ENCODE measurements at places on chromosomes 6 and 20.

- no peak for DNase-seq
These were observed 221.1 kb upstream of the PREP start for GRCh38 chr6:105624021-105624420.

- no peak for DNase-seq
These were observed 217.4 kb upstream of the ECI2 start for GRCh38 chr6:4352731-4353130.

DNA sequence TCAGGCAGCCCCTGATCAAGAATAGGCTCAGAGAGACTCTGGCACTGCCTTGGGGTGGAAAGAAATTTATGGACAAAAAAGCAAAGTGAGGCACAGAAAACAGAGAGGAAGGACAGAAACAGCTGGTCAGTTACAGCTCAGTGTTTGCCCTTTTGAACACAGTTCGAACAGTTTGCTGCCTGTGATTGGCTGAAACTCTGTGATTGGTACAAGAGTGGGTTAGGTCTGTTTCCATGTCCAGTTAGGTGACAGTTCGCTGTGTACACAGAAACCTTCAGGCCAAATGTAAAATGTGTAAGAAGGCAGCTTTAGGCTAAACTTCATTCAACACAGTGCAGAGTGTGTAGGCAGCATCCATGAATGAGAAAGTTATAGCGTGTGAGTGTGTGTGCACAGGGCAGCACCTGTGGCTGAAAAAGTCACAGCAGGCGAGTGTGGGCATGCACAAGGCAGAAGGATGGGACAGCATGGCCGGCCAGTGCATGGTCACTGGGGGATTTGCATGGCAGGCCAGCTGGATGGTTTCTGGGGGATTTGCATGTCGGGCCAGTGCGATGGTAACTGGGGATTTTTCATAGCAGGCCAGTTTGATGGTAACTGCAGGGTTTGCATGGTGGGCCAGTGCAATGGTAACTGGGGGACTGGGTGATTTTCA, 75.4 kb upstream of the FRMD1 start:
- no peak for DNase-seq

DNA sequence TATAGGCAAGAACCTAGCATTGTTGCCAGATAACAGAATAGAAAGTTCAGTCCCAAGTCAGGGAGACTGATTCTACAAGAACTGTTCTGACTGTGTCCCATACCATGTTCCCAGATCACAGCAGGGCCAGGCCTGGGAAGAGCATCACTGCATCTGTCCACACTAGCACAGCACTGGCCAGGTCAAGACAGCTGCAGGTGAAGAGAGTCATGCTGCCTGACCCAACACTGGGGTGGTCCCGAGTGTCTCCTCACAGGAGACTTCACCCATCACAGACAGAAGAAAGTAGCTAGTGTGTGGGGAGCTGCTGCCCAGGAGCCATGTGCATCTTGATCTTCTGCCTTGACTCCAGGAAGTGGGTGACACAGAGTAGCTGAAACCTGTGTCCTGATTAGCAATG, 1.3 kb upstream of the CST9L start:
- no peak for DNase-seq

- peak; percentile 63 for DNase-seq
These were observed 1.3 kb downstream of the HMGA1 start for GRCh38 chr6:34237722-34238584.

DNA sequence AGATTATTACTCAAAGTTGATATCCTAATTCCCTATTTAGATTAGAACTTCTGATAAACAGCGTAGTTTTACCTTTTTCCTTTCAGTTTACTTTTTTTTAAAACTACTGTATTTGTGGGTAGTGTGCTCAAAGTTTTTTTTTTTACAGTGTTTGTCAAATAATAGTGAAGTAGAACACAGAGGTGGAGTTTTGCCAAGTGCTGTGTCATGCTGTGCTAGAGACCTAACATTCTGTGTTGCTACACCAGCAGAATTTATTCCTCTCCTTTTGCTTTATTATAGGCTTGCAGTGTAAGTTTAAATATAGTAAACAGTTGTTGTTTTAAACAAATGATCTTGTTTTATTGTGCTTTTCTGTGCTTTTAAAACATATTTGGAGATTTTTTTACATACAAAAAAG, 125.4 kb downstream of the HIVEP1 start:
- DNase-seq, result peak; percentile 54

GRCh38 chr6:7087491-7087979, 20.2 kb upstream of the RREB1 start:
- no peak for DNase-seq

GRCh38 chr20:52490711-52491430, 299.3 kb upstream of the ZFP64 start:
- no peak for DNase-seq

- no peak for DNase-seq
These were observed 13.8 kb upstream of the MYL9 start for GRCh38 chr20:36527331-36528125.

DNA sequence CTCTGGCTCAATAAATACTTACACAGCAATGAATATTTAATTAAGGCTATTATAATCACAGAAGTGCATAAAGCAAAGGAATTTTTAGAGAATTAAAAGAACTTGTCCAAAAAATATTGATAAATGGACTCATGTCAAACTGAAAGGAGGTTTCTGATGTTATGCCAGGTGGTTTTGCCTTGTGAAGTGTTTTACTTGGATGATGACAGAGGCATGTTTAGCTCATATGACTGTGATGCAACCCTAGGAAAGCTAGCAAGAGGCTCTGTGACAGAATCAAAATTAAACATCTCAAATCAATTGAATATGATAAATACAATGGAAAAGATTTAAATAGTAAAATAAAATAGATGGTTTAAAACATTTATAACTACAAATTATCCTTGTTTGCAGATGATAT, 137.3 kb downstream of the TMEM200A start:
- no peak for DNase-seq

DNA sequence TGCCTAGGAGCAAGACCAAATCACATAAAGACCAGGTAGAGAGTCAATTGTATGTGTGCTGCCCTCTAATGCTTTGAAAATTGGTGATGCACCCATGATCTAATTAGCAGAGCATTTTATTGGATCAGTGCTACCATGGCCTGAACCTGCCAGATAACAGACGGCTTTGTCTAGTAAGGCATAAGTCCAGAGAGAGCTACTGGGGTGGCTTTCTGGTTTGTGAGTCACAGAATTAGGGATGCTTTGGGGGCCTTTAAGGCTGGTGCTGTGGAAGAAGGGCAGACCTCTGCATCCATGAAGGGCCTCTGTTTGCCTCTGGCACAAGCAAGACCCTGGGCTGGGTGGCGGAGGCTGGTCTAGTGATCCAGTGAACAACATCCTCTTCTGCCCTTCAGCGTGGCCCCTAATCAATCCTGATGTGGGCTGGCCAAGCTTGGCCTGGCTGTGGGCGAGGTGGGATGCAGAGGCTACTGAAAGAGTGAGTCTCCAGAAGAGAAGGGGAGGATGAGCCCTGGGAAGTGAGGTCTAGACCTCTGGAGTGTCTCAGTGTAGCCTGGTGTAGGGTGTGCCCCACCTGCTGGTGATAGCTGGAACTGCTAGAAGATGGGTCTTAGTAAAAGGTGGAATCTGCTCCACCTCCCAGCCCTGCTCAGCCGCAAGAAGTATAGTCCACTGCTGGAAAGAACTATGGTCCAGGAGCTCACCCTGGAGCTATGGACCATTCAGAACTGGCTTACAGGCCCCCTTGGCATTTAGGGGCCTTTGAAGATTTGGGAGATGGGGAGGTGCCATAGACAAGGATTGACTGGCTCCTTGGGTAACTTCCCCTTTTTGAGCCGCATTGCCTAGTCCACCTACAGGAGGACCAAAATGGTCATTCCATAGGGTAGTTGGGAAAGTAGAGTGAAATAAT, 36.7 kb upstream of the AAR2 start:
- peak; percentile 78 for DNase-seq

- DNase-seq, result no peak
These were observed 20.9 kb upstream of the COL21A1 start for GRCh38 chr6:56268266-56268665.

DNA sequence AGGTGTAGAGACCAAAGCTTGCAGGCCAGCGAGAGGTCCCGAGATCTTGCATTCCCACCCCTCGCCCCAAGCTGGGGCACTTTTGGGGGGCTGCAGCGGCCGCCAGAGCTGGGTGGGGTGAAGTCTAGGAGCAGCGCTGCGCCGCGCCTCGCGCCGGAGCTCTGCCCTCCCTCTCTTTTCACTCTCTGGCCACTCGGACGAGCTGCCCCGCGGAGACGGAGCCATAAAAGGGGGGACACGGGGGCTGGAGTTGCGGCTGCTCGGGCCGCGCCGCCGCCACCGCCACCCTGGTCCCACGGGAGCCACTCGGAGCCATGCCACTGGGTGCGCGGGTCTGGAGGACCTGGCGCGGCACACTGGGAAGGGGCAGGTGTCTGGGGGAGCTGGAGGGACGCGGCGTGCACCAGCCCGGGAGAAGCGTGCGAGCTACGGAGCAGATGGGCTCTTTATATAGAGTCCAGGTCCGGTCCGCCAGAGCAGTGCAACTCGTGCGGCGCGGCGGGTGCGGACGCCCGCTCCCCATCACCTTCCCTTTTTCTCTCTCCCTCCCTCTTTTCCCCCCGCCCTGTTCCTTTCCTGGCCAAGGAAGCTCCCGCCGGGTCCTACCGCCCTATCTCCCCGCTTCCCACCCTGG, 687 bp upstream of the HTR1B start:
- no peak for DNase-seq

DNA sequence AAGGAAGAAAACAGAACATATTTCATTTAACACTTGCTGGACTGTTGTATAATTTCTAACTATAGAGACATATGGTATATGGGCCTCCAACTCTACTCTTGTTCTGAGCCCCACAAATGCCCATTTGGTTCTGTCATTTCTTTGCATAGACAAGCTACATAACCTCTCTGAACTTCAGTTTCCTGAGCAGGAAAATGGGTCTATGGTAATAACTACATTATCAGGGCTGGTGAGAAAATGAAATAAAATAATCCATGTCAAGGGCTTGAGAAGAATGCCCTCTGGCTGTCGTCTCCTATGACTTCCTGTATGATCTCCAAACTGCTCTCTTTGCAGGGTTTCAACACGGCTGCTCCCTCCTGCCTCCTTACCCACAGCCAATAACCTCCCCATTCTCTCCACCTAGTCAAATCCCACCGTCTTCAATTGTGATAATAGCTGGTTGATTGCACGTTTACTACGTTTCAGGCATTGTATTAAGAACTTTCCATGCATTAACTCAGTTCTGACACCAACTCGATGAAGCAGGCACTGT, 12.0 kb downstream of the ZCCHC3 start:
- DNase-seq, result no peak

GRCh38 chr6:35154262-35154661, 13.1 kb upstream of the TCP11 start:
- no peak for DNase-seq

Data from right lobe of liver (tissue), 6 donors.